ENCODE measurements at places on chromosomes 16 and 17. TPM values are rescaled to one million over a fixed set of nuclear protein-coding genes. Genes with fewer than 3 reads are reported as not detected.

- DNase-seq = no peak
These were observed 739.5 kb upstream of the EEF2KMT start for GRCh38 chr16:5837007-5837670.

DNA sequence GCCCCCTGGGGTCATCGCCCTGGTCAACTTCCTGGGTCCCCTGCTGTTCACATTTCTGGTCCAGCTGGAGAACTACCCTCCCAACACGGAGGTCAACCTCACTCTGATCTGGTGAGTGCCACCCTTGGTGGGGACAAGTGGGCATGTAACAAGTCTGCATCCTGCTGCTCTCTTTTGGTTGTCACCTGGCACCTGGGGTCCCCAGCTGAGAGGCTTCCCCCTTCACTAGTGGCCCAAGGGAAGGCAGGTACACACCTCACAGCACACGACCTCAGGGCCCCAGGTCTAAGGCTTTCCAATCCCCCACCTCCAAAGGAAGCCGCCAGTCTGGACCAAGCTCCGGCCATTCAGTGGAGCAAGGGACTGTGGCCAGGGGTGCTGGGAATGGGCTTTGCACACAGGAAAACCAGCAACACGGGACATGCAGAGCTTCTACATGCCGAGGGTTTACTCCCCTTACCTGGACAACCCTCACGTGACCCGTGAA lies 4.4 kb downstream of the TMC8 start:
- DNase-seq = no peak

DNA sequence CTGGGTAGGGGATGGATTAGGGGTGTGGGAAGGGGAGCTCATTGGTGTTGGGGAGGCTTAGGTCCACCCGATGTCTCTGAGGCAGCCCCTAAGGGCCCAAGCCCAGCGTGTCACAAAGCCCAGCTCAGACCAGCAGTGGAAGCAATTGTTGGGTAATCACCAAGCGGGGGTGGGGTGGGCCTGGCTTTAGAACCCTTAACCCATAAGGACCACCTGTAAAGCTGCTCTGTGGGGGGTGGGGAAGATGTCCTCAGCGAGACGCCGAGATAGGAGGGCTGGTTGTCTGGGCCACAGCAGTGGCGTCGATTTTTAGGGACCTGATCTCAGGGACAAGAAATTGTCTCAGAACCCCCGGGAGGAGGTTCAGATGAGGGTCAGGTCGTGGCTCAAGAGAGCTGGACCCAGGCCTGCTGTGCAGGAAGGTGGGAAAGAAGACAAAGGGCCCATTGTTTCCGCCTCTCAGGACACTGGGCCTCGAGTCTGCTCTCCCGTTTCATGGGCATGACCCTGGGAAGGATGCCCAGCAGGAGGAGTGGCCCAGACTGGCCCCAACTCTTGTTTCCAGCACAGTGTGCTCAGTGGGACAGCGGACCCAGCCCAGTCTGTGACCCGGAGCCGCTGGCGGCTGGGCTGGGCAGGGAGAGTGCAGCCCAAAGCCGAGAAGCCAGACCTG lies 15.9 kb downstream of the ST6GALNAC2 start:
- DNase-seq = no peak

DNA sequence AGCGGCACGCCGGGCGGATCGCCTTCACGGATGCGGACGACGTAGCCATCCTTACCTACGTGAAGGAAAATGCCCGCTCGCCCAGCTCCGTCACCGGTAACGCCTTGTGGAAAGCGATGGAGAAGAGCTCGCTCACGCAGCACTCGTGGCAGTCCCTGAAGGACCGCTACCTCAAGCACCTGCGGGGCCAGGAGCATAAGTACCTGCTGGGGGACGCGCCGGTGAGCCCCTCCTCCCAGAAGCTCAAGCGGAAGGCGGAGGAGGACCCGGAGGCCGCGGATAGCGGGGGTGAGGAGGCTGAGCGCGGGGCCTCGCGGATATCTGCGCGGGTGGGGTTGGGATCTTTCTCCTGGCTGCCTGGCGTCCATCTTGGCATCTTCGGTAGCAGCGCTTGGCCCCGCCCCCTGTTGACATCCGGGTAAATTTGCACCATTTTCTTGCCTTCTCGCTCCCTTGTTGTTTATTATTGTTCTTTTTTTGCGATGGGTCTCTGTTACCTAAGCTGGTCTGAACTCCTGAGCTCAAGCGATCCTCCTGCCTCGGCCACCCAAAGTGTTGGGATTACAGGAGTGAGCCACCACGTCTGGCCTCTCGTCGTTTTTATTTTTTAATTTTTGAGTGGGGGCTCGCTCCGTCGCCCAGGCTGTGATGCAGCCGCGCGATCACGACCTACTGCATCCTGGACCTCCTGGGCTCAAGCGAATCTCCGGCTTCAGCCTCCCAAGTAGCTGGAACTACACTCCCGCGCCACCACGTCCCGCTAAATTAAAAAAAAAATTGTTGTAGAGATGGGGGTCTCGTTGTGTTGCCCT lies 898 bp downstream of the TERF2IP start:
- DNase-seq = peak; percentile 83

GRCh38 chr16:11801481-11802021 lies 4.5 kb upstream of the ZC3H7A start:
- no peak for DNase-seq

GRCh38 chr16:7182510-7183109 lies 150.0 kb upstream of the RBFOX1 start:
- DNase-seq = no peak

DNA sequence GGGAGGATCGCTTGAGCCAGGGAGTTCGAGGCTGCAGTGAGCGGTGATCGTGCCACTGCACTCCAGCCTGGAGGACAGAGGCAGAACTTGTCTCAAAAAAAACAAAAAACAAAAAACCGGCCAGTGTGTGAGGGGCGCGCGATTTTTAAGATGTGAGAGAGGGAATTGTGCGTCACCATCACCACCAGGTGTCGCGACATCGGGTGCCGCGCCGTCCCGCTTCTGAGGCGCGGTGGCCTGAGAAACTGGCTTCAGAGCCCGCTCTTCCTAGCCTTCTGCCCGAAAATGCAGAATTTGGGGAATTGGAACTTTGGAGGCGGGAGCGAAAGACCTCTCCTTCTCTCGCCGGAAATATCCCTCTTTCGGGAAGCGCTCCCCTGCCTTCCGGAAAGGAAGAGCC lies 524.8 kb downstream of the KCNJ18 start:
- DNase-seq = no peak

GRCh38 chr17:78130437-78131101 lies at the start of gene TMC8:
Gene TMC8 (plus strand): TSS chr17:78130771. CDS start chr17:78131589, 818 bp downstream.
- DNase-seq = peak; percentile 81

GRCh38 chr16:2016407-2016922 lies 3.1 kb upstream of the NPW start:
- DNase-seq = no peak

DNA sequence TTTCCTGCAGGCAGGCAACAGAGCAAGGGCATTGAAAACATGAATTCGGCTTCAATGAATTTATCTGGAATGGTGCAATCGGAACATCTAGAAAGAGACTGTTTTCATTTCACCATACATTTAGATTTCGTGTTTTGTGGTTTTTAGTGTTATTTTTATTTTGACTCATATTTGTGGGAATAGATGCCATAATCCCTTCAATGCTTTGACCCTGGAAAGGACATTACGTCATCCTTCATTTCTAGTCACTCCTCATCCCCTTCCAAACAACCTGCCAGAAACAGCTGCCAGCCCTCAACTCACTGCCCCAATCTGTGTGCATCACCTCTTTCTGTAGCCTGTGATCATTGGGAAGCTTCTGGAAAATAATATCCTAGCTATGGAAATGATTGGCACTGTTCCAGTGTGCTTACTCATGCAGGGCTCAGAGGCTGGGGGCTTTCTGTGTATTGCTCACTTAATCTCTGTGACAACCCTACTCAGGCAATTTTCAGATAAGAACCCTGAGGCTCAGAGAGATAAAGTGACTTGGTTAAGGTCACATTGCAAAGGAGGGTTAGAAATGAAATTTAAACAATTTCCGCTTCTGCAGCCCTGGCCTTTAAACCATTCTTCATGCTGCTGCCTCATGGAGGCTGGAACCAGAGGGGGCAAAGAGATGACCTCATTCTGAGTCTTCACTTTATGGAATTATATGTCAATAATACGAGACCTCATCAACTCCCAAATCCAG lies 9.5 kb upstream of the KSR1 start:
- DNase-seq = no peak

DNA sequence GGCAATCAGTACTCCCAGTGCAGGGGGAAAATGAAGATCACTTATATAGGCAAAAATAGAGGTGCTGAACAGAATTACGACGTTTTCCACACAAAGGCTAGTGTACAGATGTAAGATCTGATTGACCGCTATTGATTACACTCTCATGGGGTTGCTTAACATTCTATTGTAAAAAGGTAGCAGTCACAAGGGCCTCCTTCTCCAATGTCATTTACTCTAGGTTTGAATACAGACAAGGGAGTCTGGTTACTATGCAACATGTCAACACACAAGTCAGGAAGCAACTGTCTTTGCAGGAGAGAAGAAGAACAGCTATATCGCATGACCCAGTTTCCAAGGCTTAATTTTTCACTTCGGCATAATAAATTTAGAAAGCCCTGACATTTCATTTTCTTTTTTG lies 7.9 kb downstream of the KRT37 start:
- DNase-seq = no peak

GRCh38 chr17:13729466-13730134 lies 127.9 kb upstream of the HS3ST3A1 start:
- no peak for DNase-seq

DNA sequence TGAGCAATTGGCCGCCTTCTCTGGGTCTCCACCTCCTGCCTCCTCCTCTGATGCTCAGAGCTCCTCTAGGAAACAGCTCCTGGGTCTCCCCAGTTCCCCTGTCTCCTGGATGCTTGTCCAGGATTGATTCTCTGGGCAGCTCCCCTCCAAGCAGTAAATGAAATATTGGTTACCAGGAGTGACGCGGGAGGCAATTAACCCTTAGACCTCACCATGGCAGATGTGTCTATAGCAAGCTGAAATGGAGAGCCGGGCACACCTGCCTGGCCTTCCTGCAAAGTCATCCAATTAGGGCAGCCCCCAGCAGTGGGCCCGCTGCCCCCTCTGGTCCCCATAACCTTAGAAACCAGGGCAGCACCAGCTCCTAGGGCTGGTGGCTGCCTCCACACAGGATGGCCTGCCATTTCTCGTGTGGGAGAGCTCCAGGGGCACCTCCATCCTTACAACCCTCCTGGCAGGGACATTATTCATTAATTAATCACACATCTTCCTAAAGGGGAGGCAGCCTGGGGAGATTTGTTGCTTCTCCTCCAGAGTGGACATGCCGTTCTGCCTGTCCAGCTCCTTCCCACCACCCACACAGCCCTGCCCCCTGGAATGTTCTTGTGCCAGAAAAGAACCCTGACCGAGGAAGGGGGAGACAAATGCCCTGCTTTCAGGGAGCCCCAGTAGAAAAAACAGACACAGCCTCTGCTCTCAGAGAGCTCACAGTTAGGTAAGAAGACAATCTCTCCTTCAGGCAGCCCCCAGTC lies 8.3 kb upstream of the KIF18B start:
- no peak for DNase-seq

- DNase-seq = no peak
These were observed 102.8 kb downstream of the ADAMTS18 start for GRCh38 chr16:77331802-77332586.

The TOM1L1 gene
- total RNA-seq = 1.2 TPM

The ZMYND15 gene
- not detected for total RNA-seq

The SNAI3 gene
- 2.3 TPM for total RNA-seq

The HIC1 gene
- total RNA-seq = 42.6 TPM

The SLC5A10 gene
- not detected for total RNA-seq

The KRTAP1-5 gene
- total RNA-seq = not detected

The NUBP1 gene
- total RNA-seq = 33.9 TPM

The PPP1R27 gene
- not detected for total RNA-seq
